ENCODE measurements at places on chromosomes 12 and 14. TPM values are rescaled to one million over a fixed set of nuclear protein-coding genes. Genes with fewer than 3 reads are reported as not detected.

DNA sequence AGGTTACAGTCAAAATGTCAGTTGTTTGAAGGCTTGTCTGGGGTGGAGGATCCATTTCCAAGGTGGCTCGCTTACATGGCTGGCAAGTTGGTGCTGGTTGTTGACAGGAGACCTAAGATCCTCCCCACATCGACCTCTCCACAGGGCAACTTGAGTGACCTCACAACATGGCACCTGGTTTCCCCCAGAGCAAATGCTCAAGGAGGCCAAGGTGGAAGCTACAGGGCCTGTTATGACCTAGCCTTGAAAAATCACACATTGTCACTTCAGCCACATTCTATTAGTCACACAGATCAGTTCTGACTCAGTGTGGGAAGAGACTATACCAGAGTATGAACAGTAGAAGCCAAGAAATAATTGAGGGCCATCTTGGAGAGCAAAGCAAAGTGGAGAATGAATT lies 11.3 kb upstream of the GNG2 start:
- peak overlapping the region; percentile 99 for H3K27ac ChIP-seq
- peaks cover 34% of the 10 kb centered on the region for H3K36me3 ChIP-seq
- H3K27me3 ChIP-seq, result peaks cover 3% of the 10 kb centered on the region
- DNase-seq, result peak; percentile 67

DNA sequence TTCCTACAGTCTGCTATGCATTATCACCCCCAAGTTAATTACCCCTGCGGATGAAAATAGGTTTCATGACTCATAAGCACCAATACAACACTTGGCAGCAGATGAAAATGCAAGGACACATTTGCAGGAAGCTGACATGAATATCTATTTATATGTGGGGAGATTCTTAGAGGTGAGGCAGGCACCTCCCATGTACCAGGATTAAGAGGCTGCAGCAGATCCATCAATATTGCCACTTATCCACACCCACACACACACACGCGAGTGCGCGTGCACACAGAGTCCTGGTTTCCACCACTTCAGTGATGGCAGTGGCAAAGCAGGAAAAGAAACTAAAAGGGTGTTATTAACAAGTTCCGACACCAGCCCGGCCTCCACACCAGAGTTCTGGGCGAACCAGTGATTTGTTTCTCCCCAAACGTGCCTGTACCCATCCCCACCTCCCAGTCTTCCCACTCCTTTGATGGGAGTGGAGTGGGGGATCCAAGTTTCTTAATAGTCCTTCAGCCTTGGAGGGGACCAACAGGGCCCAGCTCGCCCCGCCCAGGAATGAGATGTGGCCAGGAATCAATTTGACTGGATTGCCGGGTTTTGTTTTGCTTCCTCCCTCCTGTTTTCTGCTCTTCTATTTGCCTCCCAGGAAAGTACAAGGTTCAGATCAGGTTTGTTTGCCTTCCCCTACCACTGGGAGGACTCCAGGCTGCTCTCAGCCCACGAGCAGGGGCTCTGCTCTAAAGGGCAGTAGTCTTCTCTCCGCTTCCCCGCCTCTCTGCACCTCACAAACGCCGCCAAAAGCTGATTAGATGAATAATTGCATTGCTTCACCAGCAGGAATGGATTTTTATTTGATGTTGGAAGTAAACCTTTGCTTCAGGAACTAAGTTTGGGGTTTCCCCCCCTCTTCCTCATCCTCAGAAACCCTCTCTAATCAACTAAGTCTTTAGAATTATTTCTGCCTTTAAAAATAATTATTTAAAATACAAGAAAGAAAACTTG lies 5.2 kb downstream of the IRF2BPL start:
- H3K27me3 ChIP-seq, result no peaks in the 10 kb centered on the region
- peak; percentile 68 for DNase-seq
- peaks cover 17% of the 10 kb centered on the region for H3K36me3 ChIP-seq
- H3K4me3 ChIP-seq, result peak overlapping the region; percentile 41

SCN8A gene
- total RNA-seq, result 0.93 TPM

P2RX2 gene
- total RNA-seq, result not detected

- no peaks in the 10 kb centered on the region for H3K27me3 ChIP-seq
- H3K4me3 ChIP-seq, result no peak overlapping the region
- H3K4me1 ChIP-seq, result peaks cover 11% of the 10 kb centered on the region
- no peak for DNase-seq
- H3K36me3 ChIP-seq, result peaks cover 50% of the 10 kb centered on the region
These were observed 33.0 kb downstream of the MTHFD1 start for GRCh38 chr14:64421166-64421565.
